ENCODE measurements at places on chromosomes 5 and 9. TPM values are rescaled to one million over a fixed set of nuclear protein-coding genes. Genes with fewer than 3 reads are reported as not detected.
A peak's percentile ranks its signal among the peaks of the same experiment; 100 is the strongest.

DNA sequence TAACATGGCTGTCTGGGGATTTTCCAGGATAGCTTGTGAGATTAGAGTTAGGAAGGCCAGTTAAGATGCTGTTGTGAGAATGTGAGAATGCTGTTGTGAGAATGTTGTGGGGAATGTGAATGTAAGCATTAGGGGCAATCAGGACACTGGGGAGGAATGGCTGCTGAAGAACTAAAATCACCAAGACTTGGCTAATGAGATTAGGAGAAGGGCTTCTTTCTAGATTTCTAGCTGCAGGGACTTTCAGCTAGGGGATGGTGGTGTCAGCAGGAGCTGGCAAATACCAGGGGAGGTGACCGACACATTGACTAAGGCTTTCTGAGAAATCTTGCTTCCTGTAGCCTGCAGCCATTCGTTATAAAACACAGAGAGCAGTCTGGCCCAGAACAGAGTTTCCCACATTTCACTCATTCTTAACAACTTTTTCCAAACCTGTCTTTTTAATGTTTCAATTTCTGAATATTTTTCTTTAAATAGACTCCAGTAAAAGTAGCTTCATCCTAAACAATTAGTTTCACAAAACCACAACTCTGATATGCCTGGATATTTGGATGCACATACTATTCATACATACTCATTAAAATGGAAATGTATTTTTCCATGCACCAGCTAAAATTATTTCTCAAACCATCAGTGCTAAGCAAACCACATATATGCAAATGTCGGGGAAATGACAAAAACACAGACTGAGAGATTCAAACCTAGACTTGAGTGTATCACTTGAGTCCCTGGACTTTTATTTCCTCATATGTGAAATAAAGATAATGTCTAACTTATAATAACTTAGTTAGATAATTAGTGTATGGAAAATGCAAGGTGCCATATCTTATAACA is 89.3 kb upstream of the TNC start:
- no peak for DNase-seq

The DAB2IP gene
- 54.8 TPM for total RNA-seq

The MRNIP gene
- total RNA-seq: 14.8 TPM

- no peak for DNase-seq
Measured at GRCh38 chr5:37722236-37723161, 117.3 kb downstream of the GDNF start.

DNA sequence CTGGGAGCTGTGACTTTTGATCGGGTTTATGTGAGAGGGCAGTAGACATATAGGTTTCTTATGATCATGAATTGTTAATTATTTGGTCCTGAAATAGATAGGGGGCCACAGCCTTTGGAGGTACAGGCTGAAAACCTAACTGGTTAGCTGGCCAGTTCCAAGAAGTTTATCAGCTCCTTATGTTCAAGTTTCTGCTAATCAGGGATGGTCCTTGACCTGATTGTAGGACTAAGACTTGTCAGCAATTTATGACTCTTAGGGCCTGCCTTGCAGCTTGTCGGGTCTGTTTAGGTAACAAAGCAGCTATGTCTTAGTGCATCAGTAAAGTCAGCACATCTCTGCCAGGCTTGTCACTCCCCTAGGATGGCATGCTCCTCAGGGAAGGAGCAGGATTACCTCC is 151.8 kb upstream of the RUSC2 start:
- DNase-seq: no peak

DNA sequence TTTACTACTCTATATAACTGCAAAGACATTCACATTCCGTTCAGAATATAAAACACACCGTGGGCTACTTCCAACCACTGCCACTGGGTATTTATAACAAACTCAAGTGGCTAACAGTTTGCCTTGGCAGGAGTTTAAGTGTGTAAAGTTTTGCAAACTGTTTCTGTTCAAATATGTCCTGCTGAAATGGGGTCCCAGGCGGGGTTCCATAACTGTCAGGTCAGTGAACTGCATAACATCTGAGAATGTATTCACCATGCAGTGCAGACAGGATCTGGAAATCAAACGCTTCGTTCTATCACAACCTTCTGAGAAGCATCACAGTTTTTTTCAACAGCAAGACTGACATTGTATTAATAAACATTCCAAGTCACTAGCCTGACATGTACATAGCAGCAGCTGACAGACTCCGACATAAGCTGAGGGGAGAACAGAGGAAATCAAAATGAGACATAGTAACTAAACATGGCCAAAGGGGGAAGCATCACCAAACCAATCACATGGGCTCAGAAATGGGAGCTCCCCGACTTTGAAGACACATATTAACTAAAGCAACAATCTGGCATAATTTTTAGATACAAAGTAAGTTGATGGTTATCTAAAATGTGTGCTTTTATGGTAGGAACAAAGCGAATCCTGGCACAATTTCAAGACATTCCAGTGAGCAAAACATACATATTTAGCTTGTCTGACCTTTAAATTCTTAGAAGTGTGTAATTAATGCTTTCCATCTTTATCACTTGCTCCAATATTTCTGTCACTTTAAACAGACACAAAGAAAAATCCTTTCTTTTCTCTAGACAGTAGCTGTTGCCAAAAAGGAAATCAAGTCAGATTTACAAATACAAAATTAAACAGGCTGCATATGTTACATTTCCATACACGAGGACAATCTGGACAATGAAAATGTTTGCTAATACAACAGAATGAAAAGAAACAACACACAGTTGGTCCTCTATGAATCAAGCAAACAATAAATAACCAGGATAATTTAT is 156.8 kb downstream of the MAPKAP1 start:
- DNase-seq: no peak

- DNase-seq: no peak
Measured at GRCh38 chr5:170268884-170269283, 28.7 kb downstream of the LCP2 start.

The NR5A1 gene
- total RNA-seq: not detected

DNA sequence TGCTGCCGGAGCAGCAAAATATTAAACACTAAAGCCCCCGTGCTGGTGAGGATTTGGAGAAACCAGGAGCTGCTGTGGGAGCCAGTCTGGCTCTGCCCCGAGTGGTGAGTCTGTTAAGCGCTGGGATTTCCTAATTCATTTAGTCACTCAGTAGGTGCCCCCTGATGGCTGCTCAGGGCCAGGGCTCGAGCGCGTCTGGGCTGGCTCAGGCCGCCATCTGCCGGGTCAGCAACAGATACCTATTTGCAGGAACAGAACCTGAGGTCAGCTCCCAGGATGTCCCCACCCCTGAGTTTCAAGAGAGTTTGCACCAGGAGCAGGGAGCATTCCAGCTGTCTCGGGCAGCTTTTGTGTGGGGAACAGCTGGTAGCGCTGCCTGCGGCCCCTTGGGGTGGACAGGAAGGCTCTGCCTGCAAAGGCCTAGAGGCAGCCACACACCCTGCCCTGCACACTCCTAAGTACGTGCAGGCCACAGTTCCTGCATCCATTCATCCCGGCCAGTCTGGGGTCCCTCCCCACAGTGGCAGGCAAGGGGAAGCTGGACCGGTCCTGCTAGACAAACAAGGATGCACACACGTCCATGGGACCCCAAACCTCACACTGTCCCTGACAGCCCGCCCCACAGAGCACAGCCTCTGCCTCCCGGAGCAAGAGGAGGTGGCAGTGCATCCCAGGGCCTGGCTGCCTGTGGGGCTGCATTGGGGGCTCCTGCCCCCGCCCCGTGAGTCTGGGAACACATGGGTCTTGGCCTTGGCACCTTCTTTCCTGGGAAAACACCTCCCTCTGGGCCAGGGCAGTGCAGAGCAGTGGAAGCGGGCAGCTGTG is 83.7 kb downstream of the ADAMTS2 start:
- peak; percentile 34 for DNase-seq

- no peak for DNase-seq
Measured at GRCh38 chr9:134408939-134409737, 82.9 kb downstream of the RXRA start.

The TLX3 gene
- total RNA-seq: not detected

The ST6GALNAC4 gene
- total RNA-seq: 28.5 TPM

DNA sequence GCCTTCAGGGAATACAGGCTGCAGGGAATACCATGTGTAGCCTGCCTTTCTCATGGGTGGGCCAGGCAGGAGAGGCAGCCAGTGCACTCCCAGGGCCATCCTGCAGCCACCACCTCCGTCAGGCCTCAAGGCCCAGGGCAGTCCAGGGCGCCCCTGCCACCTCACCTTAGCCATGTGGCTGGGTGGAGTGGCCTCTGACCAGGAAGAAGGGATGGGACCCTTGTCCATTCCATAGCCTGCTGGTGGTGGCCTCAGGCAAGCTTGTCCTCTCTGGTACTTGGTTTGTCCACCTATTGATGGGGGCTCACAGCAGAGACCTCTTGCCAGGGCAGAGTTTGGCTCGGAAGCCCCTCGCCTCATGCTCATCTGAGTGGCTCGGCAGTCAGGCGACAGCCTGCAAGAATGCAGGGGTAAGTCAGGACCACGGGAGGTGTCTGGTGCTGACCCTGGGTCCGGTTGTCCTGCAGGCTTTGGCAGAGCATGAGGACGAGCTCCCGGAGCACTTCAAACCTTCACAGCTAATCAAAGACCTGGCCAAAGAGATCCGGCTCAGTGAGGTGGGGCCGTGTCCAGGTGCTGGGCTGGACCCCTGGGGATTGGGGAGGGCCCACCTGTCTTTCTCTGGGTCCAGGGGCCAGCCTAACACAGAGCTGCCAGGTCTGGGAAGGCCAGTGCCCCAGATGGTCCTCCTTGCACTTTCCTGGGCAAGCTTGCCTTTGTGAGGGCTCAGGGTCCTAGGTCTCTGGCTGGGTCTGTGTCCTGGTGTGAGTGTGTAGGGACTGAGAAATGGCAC is 82.9 kb downstream of the PHF2 start:
- peak; percentile 17 for DNase-seq

The ESM1 gene
- not detected for total RNA-seq

DNA sequence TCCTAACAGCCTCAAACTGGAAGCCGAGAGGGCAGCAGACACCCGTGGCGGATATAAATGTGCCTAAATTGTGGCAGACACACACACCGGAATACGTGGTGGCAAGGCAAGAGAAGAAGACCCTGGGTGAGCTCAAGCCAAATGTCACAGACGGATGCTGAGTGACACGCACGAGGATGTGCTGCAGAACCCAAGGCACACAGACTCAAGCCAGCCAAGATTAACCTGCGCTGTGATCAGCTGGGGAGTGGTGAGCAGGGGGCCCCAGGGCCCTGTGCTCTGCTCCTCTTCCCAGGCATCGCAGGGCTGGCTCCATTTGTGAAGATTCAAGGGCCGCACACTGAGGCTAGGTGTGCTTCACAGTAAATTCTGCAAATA is 16.4 kb downstream of the SEMA4D start:
- no peak for DNase-seq

GRCh38 chr5:2381070-2381469 is 370.4 kb downstream of the IRX2 start:
- no peak for DNase-seq

- DNase-seq: no peak
Measured at GRCh38 chr5:153043886-153044285, 446.6 kb upstream of the GRIA1 start.

- no peak for DNase-seq
Measured at GRCh38 chr9:113918697-113919350, 42.7 kb downstream of the ZNF618 start.

DNA sequence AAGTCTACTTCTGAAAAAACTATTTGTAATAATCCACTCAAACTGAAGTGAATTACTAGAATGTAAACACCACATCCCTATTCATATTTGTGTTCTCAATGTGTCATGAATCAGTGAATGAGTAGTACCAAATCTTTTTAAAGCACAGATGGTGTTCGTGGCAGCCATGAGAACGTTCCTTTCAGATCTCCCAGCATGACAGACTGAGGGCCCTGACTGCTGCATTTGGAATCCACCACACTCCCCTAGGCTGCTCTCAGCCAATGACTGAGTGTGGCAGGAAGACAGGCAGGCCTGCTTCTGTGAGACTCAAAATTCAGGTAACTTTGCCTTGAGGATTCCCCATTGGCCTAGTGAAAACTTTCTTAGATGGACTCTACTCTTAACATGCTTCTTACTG is 10.9 kb upstream of the JMY start:
- DNase-seq: no peak

DNA sequence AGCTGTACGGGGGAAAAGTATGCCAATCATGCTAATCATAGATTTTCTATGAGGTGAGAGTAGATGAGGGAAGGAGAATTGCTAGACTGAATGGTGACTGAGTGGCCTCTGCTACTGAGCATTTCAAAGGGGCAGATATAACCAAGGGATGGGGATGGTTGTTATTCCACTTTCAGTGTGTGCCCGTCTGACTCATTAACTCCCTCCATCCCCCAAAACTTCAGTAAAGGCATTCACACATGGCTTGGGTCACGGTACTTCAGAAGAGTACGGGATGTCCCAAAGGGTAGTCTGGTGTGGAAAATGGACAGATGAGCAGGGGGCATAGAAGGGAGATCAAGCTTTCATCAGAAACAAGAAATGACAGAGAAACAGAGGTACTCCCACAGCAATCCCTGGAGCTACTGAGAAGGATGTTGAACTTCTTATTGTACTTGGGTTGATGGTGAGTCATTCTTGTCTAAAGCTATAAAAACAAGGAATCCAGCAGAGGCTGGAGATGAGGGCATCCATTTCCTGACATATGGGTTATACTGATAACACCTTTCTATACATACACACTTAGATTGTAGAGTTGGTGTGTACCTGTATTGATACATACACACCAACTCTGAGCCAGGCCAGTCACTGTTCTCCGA is 8.9 kb upstream of the TLE4 start:
- DNase-seq: no peak

The CCNO gene
- not detected for total RNA-seq

The ELP1 gene
- total RNA-seq: 20.7 TPM

The GFI1B gene
- total RNA-seq: 0.25 TPM

DNA sequence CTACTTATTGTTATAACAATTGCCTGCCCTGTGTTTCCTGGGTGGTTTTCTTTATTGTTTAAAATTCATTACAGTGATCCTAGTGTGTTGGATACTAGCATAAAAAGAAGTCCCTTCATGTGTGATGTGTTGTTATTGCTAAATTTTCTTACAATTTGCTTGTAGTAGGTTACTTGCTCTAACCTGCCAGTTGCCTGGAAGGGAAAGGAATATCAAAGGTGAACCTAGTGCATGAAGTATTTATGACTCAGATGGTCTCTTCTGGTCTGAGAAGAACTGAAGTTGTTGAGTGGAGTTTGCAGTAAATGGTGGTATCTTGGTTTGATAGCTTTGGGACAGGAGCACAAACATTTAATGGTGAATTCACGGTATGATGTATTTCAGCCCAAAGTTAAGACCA is 58.0 kb downstream of the SH3GL2 start:
- no peak for DNase-seq

- DNase-seq: peak; percentile 55
Measured at GRCh38 chr9:132168347-132168746, 6.5 kb downstream of the NTNG2 start.

The TNFSF8 gene
- total RNA-seq: 0.77 TPM

DNA sequence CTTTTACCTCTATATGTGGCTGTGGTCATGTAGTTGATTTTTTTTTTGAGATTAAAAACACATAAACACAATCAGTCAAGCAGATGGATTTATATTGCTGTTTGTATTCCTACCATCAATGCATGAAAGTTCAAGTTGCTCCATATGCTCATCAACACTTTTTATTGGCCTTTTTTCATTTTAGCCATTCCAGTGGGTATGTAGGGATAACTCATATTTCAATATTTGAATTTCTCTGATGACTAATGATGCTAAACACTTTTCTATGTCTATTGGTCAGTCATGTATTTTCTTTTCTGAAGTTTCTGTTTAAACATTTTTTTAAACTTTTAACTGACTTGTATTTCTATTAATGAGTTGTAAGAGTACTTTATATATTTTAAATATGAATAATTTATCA is 445.4 kb upstream of the RGMB start:
- DNase-seq: no peak

- DNase-seq: no peak
Measured at GRCh38 chr9:123929177-123929869, 603 bp downstream of the DENND1A start.
